ENCODE measurements at places on chromosomes 3 and 15.

DNA sequence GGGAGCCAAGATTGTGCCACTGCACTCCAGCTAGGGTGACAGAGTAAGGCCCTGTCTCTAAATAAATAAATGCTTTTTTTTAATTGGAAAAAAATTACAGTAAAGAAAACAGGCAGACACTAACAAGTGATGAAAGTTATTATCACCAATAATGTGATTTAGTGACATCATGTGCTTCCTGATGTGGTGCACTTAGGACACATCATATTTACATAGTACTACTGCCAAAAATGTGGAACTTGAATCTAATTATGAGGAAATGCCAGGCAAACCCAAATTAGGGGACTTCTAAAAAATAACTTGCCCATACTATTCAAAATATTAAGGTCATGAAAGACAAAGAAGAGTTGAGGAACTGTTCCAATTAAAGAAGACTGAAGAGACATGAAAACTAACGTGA, 30.8 kb downstream of the MAP4 start:
- DNase-seq: no peak

- no peak for DNase-seq
Observed at GRCh38 chr15:68432441-68433064, 590 bp upstream of the ITGA11 start.

GRCh38 chr15:88832820-88833730, 29.8 kb downstream of the ACAN start:
- DNase-seq: no peak

GRCh38 chr3:140736863-140737460, 59.1 kb downstream of the TRIM42 start:
- DNase-seq: peak; percentile 58

DNA sequence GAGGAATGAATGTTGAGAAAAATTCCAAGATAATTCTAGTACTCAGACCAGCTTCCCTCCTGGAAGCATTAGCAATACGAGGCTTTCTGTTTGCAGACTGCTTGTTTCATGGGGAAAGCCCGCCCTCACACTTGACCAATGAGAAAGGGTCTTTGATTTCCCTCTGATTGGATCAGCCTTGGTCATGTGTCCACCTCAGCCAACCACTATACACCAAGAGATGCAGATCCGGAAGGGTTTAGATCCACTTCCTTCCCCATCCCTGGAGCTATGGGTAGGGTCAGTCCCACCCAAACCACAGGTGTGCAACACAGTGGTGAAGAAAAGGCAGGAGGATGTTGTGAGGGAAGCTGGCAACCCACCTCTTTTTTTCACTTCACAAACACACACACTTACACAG, 154.7 kb downstream of the SV2B start:
- no peak for DNase-seq
